ENCODE measurements at places on chromosomes 2 and 18. TPM values are rescaled to one million over a fixed set of nuclear protein-coding genes. Genes with fewer than 3 reads are reported as not detected.

Gene ZNF804A
- 1.5 TPM for total RNA-seq

Gene CROCC2
- not detected for total RNA-seq

Gene LYPD6
- 8.5 TPM for total RNA-seq

Gene VIT
- total RNA-seq: not detected

Gene RIT2
- total RNA-seq: not detected

Gene FAHD2A
- total RNA-seq: 28.5 TPM

Gene ALLC
- total RNA-seq: 0.11 TPM

Gene SLC9A4
- not detected for total RNA-seq

Gene GCG
- total RNA-seq: not detected

Gene CHRNG
- total RNA-seq: not detected
